Activated T-helper 2 cell treated with anti-CD3 and anti-CD28 coated beads, Interferon-gamma antibody, Interleukin-2, Interleukin-4, amounts not matched to agents 10 μg/mL and 5 μg/mL and 100 μg/mL, durations not matched to agents 14 hours and 24 hours and 36 hours (primary cell): ENCODE measurements at places on chromosomes 1 and 21. TPM values are rescaled to one million over a fixed set of nuclear protein-coding genes. Genes with fewer than 3 reads are reported as not detected.

DNA sequence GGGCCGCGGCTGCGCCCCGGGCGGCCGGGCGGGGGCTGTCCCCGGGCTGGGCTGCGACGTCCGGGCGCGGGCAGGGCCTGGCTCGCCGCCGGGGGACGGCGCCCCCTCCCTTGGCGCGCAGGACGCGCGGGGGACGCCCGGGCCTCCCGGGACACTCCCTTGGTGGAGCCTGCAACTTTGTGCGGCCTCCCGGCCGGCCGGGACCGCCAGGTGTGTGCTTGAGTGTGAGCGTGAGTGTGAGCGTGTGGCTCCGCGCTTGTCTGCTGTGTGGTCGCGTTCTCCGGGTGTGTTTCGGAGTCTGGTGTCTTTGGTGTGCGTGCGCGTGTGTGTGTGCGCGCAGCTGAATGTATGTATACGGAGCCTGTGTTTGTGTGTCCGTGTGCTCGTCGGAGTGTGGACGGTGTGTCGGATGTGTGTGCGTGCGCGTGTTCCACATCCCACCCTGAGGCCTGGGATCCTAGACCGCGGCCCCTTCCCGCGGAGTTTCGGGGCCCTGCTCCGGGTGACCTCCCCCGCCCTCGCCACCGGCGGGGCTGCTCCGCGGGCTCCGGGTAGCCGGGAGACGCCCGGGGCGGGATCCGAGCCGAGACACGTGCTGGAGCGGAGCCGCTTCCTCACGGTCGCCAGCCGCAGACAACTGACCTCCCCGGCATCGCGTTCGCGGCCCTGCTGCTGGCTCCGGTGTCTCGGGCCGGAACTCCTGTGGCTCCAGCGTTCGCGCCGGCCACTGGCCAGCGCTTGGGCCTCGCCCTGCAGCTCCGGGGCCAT is 1.7 kb downstream of the PTPRU start:
- H3K36me3 ChIP-seq, result no peaks in the 10 kb centered on the region
- no peak for DNase-seq
- H3K27ac ChIP-seq, result no peak overlapping the region
- peaks cover 12% of the 10 kb centered on the region for H3K4me1 ChIP-seq

GRCh38 chr1:68377098-68377497 is 72.7 kb downstream of the RPE65 start:
- no peak overlapping the region for H3K4me3 ChIP-seq
- no peak overlapping the region for H3K27ac ChIP-seq
- DNase-seq, result no peak
- no peaks in the 10 kb centered on the region for H3K27me3 ChIP-seq

GRCh38 chr21:35254006-35254764 is 205.1 kb upstream of the RUNX1 start:
- H3K4me1 ChIP-seq, result peaks cover 18% of the 10 kb centered on the region
- H3K4me3 ChIP-seq, result no peak overlapping the region
- no peak overlapping the region for H3K27ac ChIP-seq
- DNase-seq, result no peak

DNA sequence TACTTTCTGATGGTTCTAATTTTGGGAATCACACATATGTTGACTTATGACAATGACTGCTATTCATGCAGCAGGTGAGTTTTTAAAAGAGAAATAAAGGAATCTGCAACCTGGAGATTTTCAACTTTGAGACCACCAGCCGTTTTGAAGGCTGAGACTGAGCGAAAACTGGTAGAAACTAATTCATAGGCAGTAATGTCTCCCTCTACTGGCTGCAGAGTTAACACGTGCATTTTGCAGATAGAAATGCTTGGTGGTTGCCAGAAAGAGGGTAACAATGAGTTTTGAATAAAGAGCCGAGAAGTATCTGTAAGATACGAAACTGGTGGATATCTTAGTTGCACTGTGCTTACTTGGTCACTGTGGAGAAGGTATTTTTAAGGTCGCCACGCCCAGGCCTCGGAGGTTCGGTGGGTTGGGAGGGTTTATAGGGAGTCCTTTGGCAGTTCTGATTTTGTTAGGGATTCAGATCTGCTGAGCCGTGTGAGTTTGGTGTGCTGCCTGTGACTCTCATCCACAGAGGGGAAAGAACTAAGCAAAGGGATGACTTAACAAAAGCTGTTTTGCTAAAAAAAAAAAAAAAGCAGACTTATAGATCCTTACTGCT is 83.0 kb downstream of the RYR2 start:
- H3K36me3 ChIP-seq, result no peaks in the 10 kb centered on the region
- no peaks in the 10 kb centered on the region for H3K27me3 ChIP-seq
- H3K4me3 ChIP-seq, result no peak overlapping the region
- no peak for DNase-seq
- no peaks in the 10 kb centered on the region for H3K4me1 ChIP-seq

GRCh38 chr21:15219894-15220293 is 155.1 kb upstream of the NRIP1 start:
- no peak for DNase-seq
- no peaks in the 10 kb centered on the region for H3K4me1 ChIP-seq
- H3K27ac ChIP-seq, result no peak overlapping the region
- H3K27me3 ChIP-seq, result no peaks in the 10 kb centered on the region

- H3K36me3 ChIP-seq, result no peaks in the 10 kb centered on the region
- H3K4me3 ChIP-seq, result no peak overlapping the region
- H3K27ac ChIP-seq, result no peak overlapping the region
Observed at GRCh38 chr1:172467446-172467845, 23.6 kb upstream of the PIGC start.

The FCRL1 gene
- total RNA-seq, result not detected in 2 replicates

- H3K27me3 ChIP-seq, result no peaks in the 10 kb centered on the region
- H3K4me1 ChIP-seq, result peaks cover 32% of the 10 kb centered on the region
- H3K4me3 ChIP-seq, result no peak overlapping the region
- H3K27ac ChIP-seq, result no peak overlapping the region
- H3K36me3 ChIP-seq, result peaks cover 85% of the 10 kb centered on the region
Observed at GRCh38 chr1:89566761-89567174, 42.1 kb downstream of the LRRC8B start.

The RUNX1 gene
- 120 and 121 TPM in 2 replicates for total RNA-seq

- DNase-seq, result peak; percentile 11
- no peak overlapping the region for H3K4me3 ChIP-seq
- peaks cover 19% of the 10 kb centered on the region for H3K4me1 ChIP-seq
- H3K27ac ChIP-seq, result peak overlapping the region; percentile 51
- H3K27me3 ChIP-seq, result no peaks in the 10 kb centered on the region
Observed at GRCh38 chr1:64864018-64864940, 102.1 kb downstream of the JAK1 start.

GRCh38 chr1:221371705-221372104 is 370.2 kb downstream of the DUSP10 start:
- no peak overlapping the region for H3K4me3 ChIP-seq
- H3K36me3 ChIP-seq, result no peaks in the 10 kb centered on the region
- H3K4me1 ChIP-seq, result no peaks in the 10 kb centered on the region
- no peaks in the 10 kb centered on the region for H3K27me3 ChIP-seq

The VAMP3 gene
- 21.6 and 25.2 TPM in 2 replicates for total RNA-seq

The ATP5PF gene
- total RNA-seq, result 156 and 163 TPM in 2 replicates

DNA sequence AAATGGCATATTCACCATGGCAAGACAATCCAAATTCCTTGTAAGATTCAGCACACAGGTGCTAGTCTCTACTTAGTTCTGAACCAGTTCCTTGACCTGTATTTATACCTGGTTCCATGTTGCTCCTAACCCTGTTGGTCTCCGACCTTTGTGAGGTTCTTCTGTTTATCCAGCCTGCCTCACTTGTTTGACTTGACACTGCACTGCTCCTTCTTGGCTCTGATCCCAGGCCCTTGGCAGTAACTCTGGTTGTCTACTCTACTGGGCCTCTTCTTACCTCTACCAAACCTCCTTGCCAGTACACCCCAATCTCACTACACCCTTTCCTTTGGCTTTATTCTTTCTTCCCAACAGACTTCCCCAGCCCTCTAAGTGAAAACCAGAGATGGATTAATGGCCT is 419.4 kb upstream of the USP24 start:
- no peaks in the 10 kb centered on the region for H3K27me3 ChIP-seq
- H3K4me3 ChIP-seq, result no peak overlapping the region
- H3K27ac ChIP-seq, result no peak overlapping the region
- no peak for DNase-seq

GRCh38 chr1:64052777-64053176 is 150.6 kb upstream of the UBE2U start:
- H3K27ac ChIP-seq, result no peak overlapping the region
- no peaks in the 10 kb centered on the region for H3K4me1 ChIP-seq
- peaks cover 1% of the 10 kb centered on the region for H3K27me3 ChIP-seq
- no peaks in the 10 kb centered on the region for H3K36me3 ChIP-seq
- no peak overlapping the region for H3K4me3 ChIP-seq

DNA sequence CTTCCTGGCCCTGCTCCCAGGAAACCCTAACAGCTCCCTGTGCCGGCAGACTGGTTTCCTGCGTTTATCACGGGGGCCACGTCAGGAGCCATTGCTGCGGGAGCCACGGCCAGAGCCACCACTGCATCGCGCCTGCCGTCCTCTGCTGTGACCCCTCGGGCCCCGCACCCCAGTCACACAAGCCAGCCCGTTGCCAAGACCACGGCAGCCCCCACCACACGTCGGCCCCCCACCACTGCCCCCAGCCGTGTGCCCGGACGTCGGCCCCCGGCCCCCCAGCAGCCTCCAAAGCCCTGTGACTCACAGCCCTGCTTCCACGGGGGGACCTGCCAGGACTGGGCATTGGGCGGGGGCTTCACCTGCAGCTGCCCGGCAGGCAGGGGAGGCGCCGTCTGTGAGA is 26.1 kb downstream of the RNF223 start:
- H3K27ac ChIP-seq, result no peak overlapping the region
- no peaks in the 10 kb centered on the region for H3K36me3 ChIP-seq
- no peaks in the 10 kb centered on the region for H3K27me3 ChIP-seq
- no peak overlapping the region for H3K4me3 ChIP-seq

GRCh38 chr1:25698252-25698651 is 81.7 kb downstream of the MAN1C1 start:
- no peak overlapping the region for H3K4me3 ChIP-seq
- peaks cover 27% of the 10 kb centered on the region for H3K4me1 ChIP-seq
- no peak for DNase-seq
- peaks cover 60% of the 10 kb centered on the region for H3K27me3 ChIP-seq
- no peak overlapping the region for H3K27ac ChIP-seq
- no peaks in the 10 kb centered on the region for H3K36me3 ChIP-seq

GRCh38 chr1:59089922-59090457 is 206.9 kb upstream of the FGGY start:
- H3K27ac ChIP-seq, result no peak overlapping the region
- peaks cover 2% of the 10 kb centered on the region for H3K27me3 ChIP-seq
- no peak for DNase-seq

The TCEA3 gene
- total RNA-seq, result 3.3 and 5.6 TPM in 2 replicates

The OR2M7 gene
- not detected in 2 replicates for total RNA-seq

- H3K27ac ChIP-seq, result no peak overlapping the region
- H3K4me3 ChIP-seq, result no peak overlapping the region
- no peak for DNase-seq
- peaks cover 11% of the 10 kb centered on the region for H3K27me3 ChIP-seq
Observed at GRCh38 chr1:61434276-61434675, 290.7 kb downstream of the TM2D1 start.

The LRRC8B gene
- 48.2 and 48.7 TPM in 2 replicates for total RNA-seq

GRCh38 chr21:30831194-30831765 is 1.7 kb upstream of the KRTAP7-1 start:
- no peak for DNase-seq
- peaks cover 9% of the 10 kb centered on the region for H3K27me3 ChIP-seq
- no peak overlapping the region for H3K4me3 ChIP-seq
- peaks cover 3% of the 10 kb centered on the region for H3K36me3 ChIP-seq
- no peaks in the 10 kb centered on the region for H3K4me1 ChIP-seq

The NR1I3 gene
- total RNA-seq, result not detected in 2 replicates

- H3K27ac ChIP-seq, result no peak overlapping the region
- H3K36me3 ChIP-seq, result no peaks in the 10 kb centered on the region
- no peaks in the 10 kb centered on the region for H3K27me3 ChIP-seq
- no peak for DNase-seq
Observed at GRCh38 chr1:71587961-71588360, 507.1 kb upstream of the ZRANB2 start.

The KDF1 gene
- not detected in 2 replicates for total RNA-seq

DNA sequence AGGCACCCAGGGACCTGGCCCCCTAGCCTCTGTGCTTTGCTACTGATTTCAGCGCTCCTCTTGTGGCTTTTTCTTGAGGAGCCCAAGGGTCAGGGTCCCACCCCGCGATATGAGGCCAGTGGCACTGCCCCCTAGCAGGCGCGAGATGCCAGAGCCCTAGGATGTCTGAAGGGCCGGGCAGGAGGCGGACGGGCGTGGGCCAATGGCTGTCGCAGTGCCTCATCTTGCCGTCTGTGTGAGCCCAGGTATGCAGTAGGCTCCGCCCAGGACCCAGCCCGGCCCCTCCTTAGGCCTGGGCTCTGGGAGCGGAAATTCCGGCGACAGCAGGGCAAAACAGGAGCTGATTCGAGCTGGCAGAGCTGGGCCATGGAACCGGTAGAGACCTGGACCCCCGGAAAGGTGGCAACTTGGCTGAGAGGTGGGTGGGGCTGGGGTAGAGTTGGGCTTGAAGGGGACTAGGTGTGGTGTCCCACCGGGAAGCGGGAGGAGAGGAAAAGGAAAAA is at the start of gene CNKSR1:
Gene CNKSR1 (plus strand): TSS at position 310 of the 503 bp plus-strand sequence. CDS start 57 bp downstream, at position 367.
- DNase-seq, result no peak
- peak within 1 kb of the TSS; percentile 70 for H3K4me3 ChIP-seq
- H3K36me3 ChIP-seq, result no peaks in the 10 kb centered on the region
- H3K27me3 ChIP-seq, result no peaks in the 10 kb centered on the region

GRCh38 chr1:152801333-152801732 is 4.8 kb downstream of the LCE1D start:
- no peaks in the 10 kb centered on the region for H3K4me1 ChIP-seq
- DNase-seq, result no peak
- H3K4me3 ChIP-seq, result no peak overlapping the region
- no peak overlapping the region for H3K27ac ChIP-seq
- peaks cover 7% of the 10 kb centered on the region for H3K27me3 ChIP-seq

DNA sequence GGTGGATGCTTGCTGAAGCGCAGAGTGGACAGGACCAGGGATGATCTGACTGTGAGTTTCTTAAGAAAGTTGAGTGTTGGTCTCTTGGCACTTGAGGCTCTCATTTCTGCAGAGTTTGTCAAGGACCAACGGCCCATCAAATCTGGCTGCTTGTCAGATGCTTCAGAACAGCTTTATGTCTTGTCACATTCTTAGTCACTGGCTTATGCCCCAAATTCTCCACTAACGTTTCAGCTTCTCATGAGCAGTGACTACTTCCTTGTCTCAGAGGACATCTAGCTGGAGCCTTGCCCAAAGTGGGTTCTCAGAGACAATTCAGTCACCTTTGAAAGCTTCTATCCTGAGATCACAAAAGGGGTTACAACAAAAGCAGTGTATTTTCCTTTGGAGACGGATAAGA is 92.3 kb downstream of the ST6GALNAC5 start:
- H3K36me3 ChIP-seq, result no peaks in the 10 kb centered on the region
- no peaks in the 10 kb centered on the region for H3K4me1 ChIP-seq
- H3K27me3 ChIP-seq, result no peaks in the 10 kb centered on the region

DNA sequence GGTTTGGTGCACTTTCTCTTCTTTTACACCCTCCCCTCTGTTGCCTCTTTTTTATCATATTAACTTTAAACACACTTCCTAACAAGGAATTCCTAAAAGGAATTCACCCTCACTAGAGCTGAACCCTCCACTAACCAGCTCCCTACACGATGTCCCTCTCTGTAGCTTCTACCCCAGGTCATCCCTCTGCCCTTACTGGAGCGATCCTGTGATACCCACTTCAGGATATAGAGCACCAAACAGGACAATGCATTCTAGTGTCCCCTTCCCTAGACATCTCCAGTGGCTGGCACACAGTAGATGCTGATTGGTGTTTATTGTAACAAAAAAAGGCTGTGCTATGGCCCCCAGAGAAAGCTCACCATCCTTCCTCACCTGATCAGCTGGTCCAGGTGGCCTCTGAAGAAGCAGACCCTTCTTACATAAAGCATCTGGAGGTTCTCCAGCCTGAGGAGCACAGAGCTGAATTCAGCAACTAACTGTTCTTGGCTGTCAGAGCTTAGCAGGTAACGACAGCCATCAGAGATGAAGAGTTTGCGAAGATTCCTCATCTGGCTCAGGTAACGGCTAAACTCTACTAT is 1.4 kb downstream of the PRAMEF18 start:
- DNase-seq, result peak; percentile 6
- H3K27ac ChIP-seq, result no peak overlapping the region
- no peaks in the 10 kb centered on the region for H3K36me3 ChIP-seq
- no peaks in the 10 kb centered on the region for H3K4me1 ChIP-seq
- no peaks in the 10 kb centered on the region for H3K27me3 ChIP-seq
